ENCODE measurements at places on chromosomes 11 and 22.
A peak's percentile ranks its signal among the peaks of the same experiment; 100 is the strongest.

GRCh38 chr11:123469089-123469488, 39.0 kb downstream of the GRAMD1B start:
- DNase-seq: no peak

DNA sequence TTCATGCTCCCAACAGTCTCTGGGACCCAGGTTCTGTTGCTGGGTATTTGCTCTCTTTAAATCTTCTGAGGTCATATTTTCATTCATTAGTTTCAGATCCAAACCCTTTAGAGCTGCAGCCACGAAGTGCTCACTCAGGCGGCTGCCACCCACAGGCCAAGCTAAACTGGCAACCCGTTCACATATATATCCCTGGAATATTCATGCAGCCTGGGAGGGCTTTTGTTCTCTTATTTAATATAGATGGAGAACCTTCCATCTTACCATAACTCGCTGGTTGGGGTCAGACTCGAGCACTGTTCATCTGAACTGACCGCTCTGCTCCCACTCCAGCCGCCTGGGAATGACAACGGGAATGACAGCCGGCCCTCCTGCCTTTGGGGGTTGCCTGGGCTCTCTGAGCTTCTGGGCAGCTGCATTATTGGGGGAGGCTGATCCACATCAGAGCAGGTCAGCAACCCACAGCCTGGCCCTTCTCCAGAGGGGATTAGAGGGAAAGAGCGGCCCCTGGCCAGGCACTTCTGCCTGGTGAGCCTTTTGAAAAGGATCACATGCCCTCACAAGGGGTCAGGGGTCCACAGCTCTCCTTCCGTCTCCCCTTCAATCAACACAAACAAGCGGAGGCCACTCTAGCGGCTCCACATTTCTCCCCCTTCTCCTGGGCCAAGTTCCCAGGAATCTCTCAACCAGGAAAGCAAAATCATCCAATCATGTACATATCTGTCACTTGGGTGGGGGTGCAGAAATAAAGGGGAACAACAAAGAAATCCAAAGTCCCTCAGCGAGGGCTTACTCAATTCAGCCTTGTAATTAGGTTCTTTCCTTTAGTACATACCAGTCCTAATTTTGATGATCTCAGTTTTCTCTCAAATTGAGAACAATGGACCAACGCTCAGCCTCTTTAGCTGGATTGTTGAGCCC, 11.8 kb downstream of the TMEM184B start:
- DNase-seq: peak; percentile 67

DNA sequence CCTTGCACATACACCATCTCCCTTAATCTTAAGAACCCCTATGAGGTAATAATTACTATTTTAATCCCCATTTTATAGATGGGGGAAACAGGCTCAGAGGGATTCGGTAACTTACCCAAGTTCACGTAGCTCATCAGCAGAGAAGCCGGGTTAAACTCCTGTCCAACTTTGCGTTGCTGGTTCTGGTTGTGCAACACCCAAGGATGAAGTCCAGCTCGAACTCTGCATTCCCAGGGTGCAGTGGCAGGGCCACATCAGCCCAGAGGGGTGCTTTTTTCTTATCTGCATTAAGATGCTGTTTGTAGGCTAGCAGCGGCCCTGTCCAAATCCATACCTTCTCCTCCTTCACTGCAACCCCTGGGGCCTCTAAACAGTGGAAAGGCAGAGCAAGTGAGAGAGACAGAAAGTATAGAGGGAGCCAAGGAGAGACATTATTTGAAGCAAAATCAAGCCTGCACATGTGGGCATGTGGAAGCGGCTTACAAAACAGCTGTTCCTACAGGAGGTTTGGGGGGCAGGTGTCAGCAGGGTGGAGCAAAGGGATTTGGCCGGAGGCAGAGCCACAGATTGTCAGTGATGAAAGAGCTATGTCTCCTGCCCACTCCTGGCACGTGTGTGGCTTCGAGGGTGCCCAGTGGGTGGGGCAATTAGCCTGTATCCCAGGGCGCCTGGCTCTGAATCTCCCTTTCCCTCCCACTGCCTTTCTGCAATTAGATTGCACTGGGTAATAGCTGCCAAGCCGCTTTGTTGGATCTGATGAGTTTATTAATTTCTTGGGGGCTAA, 129.5 kb upstream of the TBCEL start:
- DNase-seq: no peak

DNA sequence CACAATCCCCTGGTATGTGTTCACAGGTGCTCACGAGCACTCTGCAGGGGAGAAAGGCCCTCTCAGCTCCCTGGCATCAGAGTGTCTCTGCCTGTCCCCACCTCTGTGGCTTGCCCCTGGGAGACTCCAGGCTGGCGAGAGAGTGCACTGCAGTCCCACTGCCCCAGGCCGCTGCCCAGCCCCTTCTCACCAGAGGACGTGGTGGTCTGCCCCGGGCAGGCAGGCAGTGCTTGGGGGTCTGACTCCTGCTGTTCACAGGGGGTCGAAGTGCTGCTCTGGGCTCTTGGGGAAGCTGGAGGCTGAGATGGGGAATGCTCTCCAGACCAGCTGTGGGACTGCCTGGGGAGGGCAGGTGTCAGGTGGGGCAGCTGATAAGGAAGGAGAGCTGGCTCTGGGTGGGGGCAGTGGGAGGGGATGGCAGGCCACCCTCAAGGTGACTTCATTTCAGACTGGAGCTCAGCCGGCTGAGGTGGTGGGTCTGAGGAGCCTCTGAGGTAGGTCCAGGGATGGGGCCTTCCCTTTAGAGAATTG, 151.0 kb upstream of the B3GAT1 start:
- no peak for DNase-seq

GRCh38 chr22:39526736-39527171, 5.8 kb downstream of the RPS19BP1 start:
- no peak for DNase-seq

- DNase-seq: peak; percentile 70
Observed at GRCh38 chr22:22681221-22681739, 36.9 kb downstream of the GGTLC2 start.
